ENCODE measurements at places on chromosomes 6 and 20.
A peak's percentile ranks its signal among the peaks of the same experiment; 100 is the strongest.

DNA sequence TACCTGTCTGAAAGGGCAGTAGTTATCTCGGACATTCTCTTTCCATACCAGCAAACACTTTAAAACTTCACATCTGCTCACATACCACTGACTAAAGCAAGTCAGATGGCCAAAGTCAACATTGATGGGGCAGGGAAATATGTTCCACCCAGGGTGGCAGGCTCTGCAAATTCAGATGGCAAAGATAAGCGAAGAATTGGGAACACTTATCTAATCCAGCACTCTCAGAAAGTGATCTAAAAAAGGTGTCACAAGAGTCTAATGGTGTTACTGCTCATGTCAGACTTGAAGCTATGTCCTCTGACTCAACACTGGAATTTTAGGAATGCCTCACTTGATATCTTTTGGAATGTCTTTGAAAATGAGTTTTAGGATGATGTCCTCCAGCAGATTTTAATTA, 1086.2 kb downstream of the KIF16B start:
- DNase-seq = no peak

DNA sequence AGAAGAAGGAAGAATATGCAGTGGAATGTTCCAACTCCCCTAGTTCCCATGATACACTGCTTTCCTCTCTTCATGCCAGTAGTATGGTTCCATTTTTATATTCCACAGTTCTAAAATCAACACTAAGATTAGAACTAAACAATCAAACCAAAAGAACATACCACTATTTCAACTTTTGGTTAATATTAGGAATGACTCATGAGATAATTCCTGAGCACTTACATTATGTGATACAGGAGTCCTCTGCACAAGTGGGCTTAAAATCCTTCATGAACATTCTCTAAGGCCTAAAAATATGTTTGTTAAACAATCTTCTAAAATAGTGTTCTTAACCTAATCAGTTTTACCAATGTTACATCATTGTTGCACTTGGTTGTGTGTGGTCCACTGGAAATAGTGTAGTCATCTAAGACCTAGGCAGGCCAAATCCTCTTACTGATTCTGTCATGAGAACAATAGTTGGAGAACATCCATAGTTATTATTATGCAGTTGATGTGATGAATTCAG, 30.3 kb upstream of the RCAN2 start:
- peak; percentile 5 for DNase-seq

- DNase-seq = no peak
Observed at GRCh38 chr20:37669773-37670236, 24.0 kb upstream of the CTNNBL1 start.

DNA sequence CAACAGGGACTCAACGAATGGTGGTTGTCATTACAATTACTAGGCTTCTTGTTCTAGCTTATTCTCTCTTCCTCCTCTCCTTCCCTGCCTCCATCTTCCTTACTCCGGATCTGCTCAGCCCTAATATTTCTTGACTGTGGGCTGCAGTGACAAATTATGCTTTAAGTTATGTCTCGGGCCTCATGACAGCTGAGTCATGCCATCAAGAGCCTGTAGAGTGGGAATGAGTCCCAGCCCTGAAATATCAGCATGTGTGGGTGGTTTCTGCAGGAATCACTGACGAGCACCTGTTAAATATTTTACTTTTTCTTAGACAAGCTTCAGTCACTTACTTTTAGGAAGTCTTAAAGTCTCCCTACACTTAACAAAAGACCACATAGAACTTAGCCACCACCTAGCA, 83.1 kb upstream of the CBLN4 start:
- DNase-seq = no peak

GRCh38 chr6:139973669-139974344, 599.4 kb upstream of the CITED2 start:
- DNase-seq = peak; percentile 91

DNA sequence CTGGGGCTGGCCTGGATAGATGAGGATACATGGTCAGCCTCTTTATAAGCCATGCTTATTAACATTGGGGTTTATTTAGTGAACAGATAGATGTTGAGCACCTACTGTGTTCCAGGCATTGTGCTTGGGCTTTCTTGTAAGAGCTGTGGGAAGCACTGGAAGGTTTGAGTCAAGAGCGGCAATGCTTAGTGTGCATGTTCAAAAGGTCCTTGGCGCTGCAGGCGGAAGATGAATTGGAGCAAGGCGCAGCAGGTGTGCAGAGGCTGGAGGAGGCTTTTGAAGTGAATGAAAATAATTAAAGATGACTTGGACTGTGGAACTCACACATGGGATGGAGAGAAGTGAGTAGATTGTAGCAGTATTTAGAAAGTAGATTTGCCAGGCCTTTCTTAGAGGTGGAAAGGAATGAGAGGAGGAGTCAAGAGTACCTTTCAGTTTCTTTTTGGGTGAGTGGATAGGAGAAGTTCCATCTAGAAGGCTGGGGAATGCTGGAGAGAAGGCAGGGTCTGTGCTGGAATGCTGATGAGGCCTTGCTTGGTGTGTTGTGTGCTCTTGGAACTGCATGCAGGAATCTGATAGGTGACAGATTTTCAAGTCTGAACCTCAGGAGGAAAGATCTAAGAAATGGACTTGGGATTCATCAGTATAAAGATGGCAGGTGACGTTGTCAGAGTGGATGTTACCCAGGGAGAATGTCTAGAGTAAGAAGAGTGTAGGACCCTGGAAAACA, 26.4 kb downstream of the SNX9 start:
- no peak for DNase-seq

- no peak for DNase-seq
Observed at GRCh38 chr6:126753606-126754005, 364.9 kb upstream of the RSPO3 start.

DNA sequence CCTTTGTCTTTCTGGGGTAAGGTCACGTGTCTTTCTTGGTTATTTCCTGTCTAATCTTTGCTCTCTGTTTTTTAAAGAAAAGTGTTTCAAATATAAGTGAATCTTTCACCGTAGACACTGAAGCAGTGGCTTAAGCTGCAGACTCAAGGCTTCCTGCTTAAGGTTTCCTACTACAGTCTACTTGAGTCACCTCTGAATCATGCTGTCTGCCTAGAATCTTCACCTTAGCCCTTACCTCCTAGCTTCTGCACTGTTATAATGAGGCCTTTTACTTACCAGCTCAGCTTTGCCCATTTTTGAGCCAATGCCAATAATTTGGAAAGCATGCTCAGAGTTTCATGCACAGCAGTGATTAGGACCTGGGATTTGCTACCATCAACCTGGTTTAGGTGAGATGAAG, 30.6 kb downstream of the ADGRF4 start:
- DNase-seq = peak; percentile 58

DNA sequence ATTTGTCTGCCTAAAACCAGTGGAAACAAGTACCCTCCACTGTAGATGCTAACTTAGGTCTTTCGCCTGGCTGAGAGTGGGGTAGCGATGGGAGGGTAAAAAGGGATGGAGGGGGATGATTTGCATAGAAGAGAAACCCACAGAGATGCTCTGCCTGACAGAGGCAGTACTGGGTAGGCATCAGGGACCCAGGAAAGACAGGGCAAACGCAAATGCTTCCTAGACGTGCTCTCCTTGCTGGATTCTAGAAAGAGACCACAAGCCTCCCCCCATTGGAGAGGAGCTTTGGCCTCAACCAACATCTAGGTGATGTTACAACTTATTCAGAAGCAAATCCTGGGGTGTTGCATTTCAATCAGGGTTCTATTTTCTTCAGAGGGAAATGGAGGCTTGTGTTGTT, 3.2 kb downstream of the OLIG3 start:
- DNase-seq = no peak

DNA sequence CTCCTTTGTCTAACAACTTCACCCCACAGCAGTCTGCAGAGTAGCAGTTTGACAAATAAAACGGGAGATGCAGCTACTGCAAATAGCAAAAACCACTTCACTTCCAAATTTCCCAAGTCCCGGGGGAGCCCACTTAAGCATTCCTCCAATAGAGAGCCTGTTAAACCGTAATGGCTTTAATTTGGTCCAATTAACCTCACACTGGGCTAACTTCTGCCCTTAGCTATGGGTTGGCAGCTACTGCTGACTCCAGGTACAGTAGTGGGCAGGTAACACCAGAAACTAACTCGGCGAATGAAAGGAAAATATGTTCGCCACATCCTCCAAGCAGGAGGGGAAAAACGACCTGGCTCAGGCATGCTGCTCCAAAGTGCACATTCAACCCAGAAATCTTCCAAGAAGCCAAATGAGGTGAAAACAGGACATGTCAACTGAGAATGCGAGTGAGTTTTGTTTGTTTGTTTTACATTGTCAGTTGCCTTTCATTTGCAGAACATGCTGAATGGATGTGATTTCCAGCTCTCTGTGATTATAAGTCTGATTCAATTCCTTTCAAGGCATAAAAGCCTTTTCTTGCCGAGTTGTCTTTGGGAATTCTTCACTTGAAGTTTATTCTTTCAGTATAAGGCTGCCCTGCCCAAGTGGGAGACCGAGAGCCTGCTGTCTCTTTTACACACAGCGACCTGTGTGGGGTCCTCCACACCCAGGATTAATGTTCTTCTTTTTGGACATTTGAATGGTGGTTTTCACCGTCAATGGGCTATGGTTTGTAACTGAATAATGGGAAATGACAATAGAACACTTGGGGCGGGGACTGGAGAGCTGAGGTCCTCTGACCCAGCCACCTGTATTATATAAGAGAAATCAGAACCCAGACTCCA, 117.3 kb upstream of the ARMC2 start:
- DNase-seq = no peak

GRCh38 chr6:149032599-149033405, 284.7 kb upstream of the TAB2 start:
- DNase-seq = peak; percentile 93

DNA sequence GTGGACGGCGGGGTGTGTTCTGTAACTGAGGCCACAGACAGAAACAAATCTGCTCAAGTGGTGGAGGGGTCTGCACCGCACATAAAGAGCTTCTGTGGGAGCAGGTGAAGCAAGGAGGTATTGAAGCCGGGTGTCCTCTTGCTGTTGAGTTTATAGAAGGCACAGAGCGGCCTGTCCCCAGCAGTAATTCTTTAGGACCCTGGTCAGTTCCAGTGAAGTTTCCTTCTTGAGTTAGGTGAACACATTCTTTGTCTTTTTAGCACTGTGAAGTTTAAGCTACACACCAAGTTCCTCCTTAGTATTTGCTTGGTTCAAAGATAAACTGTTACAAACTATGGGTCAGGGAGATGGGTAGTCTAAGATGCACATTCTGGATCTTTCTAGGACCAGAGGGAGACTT, 6.1 kb downstream of the PRDM1 start:
- no peak for DNase-seq

DNA sequence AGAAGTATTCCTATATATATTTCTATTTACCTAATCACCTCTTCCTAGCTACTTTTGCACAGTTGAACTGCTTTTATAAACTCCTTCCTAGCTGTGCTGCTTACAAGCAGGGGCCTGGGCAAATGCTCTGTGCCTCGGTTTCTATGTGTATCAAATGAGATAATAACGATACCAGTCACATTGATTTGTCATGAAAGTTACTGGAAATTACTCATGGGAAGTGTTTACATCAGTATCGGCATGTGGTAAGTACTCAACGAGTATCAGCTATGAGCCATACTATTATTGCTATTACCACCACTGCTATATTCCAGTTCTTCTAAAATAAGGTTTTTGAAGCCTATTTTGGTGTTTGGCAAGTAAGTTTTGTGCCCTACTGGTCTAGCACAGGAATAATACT, 4.9 kb downstream of the LAMA4 start:
- peak; percentile 85 for DNase-seq

DNA sequence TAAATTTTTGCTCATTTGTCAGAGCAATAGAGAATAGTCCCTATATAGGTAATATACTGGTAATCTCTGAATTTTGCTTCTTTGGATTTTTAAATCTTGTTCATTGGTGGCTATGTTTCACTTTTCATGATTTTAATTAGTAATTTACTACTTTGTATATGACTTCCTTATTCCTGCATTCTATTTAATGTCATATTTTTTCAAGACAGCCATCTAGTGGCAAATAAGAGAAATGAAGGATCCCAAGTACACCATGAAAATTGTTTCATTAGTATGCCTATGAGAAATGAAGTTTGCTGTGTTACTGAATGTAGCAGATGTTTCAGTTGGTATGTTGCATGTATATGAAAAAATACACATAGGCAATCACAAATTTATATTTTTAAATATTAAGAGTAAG, 82.4 kb downstream of the ZNF292 start:
- peak; percentile 70 for DNase-seq

DNA sequence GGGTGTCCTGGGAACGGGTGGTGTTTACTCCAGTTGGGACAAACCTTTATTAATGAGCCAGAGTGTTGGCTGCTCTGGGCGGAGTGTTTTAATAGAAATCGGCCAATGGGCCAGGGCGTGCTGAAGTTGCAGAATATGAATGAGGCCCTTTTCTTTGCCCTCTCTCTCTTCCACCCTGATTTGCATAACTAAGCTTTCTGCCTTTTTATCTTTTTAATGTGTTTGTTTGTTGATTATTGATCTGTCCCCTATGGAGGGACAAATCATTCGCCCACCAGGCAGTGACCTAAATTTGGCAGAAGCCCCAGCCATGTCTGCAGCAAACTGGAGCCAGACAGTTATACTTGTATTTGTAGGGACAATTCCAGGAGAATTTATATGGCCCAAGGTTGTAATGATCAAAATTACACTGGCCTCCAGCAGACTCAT, 420.9 kb downstream of the PREX1 start:
- no peak for DNase-seq

DNA sequence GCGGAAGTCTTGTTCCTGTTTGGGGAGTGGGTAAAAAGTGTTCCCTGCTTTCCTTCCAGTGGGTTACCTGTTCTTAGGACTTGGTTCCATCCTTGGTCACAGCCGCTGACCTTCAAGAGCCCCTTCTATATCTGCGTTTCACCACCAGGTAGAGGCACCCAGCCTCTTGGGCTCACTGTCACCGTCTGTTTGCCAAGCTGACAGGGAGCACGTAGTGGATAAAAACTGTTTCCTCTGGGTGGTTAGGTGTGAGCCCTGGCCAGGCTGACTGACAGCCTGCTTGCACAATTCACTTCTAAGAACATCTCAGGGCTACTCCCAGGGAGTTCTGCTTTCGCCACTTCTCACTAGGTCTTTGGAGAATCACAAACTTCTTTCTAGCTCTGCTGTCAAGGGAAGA, 1.8 kb upstream of the JPH2 start:
- DNase-seq = no peak

- no peak for DNase-seq
Observed at GRCh38 chr6:12114055-12114503, 102.0 kb downstream of the HIVEP1 start.

GRCh38 chr6:19325335-19325789, 511.8 kb upstream of the ID4 start:
- DNase-seq = no peak

- DNase-seq = no peak
Observed at GRCh38 chr20:17602493-17602892, 32.6 kb downstream of the DSTN start.

All from HCEC 1CT (cell line).